ENCODE measurements at places on chromosomes 6 and 20.

GRCh38 chr20:10064611-10065010, 29.8 kb downstream of the ANKEF1 start:
- DNase-seq = no peak

- no peak for DNase-seq
Observed at GRCh38 chr20:917416-917815, 1.3 kb upstream of the ANGPT4 start.

DNA sequence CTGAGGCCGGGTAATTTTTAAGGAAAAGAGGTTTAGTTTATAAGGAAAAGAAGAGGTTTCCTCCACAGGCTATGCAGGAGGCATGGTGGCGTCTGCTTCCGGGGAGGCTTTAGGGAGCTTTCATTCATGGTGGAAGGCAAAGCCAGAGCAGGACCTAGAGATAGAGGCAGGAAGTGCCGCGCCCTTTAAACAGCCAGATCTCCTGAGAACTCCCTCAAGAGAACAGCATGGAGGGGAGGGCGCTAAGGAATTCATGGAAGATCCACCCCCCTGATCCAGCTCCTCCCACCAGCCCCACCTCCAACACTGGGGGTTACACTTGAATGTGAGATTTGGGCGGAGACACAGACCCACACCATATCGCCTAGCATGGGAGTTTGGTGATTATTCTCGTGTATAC, 13.9 kb upstream of the DACT2 start:
- DNase-seq = no peak

GRCh38 chr6:29678114-29678513, 2.8 kb downstream of the ZFP57 start:
- DNase-seq = no peak

- no peak for DNase-seq
Observed at GRCh38 chr6:70272071-70272470, 30.8 kb downstream of the COL9A1 start.

DNA sequence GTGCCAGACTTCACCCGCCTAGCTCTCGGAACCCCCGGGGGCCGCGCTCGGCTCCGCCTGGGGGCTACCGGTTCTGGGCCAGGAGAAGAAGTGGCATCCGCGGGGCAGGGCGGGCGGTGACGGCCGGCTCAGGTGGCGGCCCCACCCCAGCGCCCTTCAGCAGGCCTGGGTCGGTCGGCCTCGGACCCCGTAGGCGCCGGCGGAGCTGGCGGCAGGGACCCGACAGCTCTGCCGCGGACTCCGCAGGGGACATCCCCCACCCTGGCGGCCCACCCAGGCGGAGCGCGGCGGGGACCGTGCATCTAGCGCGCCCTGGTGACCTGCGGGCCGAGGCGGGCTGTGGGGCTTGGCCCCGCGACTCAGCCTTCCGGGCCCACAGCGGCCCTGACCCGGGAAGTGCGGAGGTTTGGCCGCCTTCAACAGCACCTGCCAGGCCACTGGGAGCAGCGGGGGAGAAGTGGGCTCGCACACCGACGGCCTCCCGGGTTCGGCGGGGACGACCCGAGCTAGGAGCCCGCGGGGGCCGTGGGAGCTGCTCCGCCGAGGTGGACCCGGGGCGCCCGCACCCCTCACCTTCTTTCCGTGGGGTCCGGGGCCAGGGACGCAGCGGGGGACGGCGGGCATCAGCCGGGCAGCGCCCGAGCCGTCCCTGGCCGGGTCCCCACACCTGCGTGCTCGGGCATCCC, 87.1 kb downstream of the TMEM242 start:
- no peak for DNase-seq

DNA sequence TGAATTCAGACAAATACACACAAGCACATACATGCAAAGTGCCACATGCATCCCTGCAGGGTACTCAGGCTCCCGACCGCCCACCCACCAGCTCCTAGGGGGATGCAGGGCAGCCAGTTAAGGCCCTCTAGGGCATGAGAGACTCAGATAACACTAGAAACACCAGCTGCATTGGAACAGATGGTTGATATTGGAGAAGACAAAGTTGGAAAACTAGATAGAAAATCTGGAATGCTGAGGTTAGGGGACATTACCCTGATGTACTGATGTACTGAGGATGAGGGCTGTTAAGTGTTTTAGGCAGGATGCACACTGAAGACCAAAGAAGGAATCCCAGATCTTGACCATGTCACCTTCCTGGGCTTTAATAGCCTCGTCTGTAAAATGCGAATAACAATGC, 134.6 kb upstream of the ECI2 start:
- no peak for DNase-seq

DNA sequence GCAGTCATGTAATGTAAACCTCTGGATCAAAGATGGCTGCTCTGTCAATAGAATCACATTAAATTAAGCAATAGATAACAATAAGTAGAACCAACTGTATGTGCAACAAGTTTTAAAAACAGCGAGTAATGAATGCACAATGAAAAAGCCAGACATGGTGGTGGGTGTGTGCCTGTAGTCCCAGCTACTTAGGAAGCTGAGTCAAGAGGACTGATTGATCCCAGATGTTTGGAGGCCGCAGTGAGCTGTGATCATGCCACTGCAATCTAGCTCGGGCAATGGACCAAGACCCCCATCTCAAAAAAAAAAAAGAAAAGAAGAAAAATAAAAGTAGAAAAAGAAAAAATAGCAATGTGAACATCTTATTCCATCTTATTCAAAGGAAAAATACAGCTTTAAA, 558.7 kb upstream of the MMS22L start:
- no peak for DNase-seq

DNA sequence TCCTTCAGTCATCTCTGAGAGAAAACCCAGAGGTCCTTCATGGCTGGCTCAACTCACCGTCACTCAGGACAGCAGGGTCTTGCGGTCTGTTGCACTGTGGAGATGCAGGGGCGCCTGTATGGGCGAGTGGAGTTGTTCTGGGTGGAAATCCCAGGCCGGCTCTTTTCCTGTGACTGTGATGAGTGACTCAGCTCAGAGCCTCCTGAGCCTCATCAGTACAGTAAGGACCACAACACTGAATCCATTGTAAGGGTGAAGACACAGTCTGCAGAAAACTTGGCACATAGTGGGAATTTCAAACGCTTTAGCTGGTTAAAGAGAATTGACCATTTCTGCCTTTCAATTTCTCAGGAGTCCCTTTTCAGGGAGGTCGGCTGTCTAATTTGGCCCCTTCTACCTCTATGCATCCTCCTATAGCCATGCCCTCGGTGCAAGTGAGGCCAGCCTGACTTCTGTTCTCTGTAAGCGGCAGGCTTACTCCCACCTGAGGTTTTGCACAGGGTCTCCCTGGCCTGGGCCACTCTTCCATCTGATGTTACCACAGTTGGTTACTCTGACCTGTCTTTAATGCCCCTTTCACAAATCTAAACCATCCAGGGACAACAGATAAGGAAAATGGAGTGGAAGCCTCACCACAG, 35.5 kb upstream of the TBXT start:
- no peak for DNase-seq

- no peak for DNase-seq
Observed at GRCh38 chr20:37886851-37887297, 16.1 kb upstream of the VSTM2L start.

DNA sequence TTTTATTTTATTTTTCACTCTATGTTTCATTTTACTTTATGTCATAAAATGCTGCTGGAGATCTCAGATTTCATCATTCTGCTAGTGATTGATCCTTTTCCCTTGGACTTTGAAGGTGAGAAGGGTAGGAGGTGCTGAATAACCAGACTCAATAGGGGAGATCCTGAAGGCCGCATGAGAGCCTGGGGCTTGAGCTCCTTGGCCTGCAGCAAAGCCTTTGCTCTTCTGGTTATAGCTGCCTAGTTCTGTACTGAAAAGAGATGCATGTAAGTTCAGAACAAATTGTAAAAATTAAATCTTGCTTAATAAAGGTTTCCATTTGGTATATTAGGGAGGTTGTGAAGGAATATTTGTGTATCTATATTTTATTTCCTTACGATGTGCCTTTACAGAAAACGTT, 430.2 kb downstream of the QKI start:
- no peak for DNase-seq

GRCh38 chr6:33812669-33813068, 8.9 kb upstream of the MLN start:
- DNase-seq = no peak

- no peak for DNase-seq
Observed at GRCh38 chr20:39195582-39196021, 233.5 kb downstream of the DHX35 start.

DNA sequence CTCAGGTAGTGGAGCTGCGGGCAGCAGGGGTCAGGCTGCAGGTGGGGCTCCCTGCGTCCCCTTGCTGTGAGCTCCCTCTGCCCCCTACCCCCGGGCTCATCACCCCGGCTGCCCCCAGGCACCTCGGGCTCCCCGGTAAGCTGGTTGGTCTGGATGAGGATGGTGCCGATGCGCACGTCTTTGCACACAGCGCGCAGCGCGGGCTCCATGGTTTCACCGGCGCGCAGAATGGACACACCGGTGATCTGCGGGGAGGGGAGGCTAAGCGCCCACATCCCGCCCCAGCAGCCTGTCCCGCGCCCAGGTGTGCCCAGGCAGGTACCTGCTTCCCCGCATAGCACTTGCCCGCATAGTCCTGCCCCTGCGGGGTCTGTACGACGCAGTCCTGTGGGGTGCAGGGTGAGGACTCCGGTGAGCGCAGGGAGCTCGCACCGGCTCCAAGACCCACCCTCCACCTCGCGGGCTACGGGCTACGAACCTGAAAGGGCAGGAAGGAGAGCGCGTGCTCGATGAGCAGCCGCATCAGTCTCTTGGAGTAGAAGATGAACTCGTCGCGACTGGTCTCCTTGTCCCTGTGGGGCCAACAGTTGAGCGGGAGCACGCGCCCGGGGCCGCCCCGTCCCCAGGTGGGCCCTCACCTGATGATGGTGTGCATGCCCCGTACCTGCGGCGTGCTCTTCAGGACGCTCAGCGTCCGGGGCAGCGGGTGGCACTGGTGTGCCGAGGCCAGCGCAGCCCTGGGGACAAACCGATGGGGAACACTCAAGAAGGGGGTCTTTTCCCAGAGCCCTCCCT, 15.5 kb downstream of the UCKL1 start:
- DNase-seq = no peak

- DNase-seq = no peak
Observed at GRCh38 chr20:22623211-22623610, 38.8 kb upstream of the FOXA2 start.

DNA sequence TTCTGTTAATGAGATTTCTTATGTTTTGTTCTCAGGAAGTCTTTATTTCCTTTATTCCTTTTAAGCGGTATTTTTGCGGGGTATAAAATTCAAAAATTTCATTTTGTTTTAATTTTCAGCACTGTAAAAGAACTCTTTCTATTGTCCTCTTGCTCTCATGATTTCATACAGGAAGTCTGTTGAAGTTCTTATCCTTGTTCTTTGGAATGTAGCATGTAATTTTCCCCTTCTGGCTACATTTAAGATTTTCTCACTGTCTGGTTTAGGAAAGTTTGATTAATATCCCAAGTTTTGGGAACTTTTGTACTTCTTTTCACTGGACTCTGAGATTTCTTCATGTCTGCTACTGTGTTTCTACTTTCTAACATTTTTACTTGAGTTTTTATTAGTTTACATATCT, 581.4 kb upstream of the GJE1 start:
- no peak for DNase-seq

- DNase-seq = no peak
Observed at GRCh38 chr20:50073500-50073899, 39.5 kb downstream of the UBE2V1 start.

DNA sequence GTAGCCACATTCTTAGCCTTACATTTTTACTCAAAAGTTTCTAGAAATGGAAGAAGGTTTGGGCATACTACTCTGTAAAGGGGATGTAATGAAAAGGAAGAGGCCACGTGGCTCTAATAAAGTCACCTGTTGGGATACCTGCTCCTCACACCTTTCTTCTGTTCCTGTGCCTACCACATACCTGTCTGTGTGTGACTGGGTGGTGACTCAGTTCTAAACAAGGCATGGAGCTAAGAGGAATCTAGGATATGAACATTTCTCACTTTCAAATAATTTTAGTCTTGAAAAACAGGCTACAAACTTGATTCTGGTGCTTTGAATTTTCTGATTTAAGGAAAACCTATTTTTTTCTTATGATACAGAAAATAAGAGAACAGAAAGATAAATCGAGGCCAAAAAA, 363.6 kb downstream of the RFPL4B start:
- DNase-seq = no peak

- no peak for DNase-seq
Observed at GRCh38 chr6:142155895-142156757, 9.1 kb downstream of the VTA1 start.

GRCh38 chr20:4318891-4319290, 303.5 kb upstream of the RNF24 start:
- DNase-seq = no peak

DNA sequence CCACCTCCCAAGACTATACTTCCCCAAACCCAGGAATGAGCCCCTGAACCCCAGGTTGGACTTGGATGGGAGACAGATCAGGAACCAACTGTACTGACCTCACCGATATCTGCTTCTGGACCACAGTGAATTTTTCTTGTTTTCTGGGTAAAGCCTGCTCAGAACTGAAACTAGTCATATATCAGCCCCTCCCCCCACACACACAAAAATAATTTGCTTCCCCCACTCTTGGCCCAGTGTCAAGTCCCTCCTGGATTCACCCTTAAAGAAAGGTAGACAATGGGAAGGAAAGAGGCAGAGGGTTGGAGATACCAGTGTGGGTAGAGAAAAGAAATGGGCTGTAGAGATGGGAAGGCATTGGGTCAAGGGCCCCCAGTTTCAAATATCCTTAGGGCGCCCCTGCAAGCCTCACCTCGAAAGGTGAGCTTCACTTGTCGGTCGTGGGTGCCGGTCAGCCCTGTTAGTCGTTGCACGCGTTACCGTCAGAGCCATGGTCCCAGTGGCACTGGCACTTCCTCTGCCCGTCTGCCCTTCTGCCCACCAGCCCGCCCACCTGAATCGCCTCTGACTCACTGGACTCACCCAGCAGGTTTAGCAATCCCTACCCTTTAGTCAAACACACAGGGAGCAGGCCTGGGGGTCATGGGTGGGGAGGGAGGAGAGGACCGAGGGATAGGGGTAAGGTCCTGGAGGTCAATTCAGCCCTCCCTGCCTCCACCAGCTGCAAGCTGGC, 8.5 kb upstream of the SPAG4 start:
- DNase-seq = no peak

DNA sequence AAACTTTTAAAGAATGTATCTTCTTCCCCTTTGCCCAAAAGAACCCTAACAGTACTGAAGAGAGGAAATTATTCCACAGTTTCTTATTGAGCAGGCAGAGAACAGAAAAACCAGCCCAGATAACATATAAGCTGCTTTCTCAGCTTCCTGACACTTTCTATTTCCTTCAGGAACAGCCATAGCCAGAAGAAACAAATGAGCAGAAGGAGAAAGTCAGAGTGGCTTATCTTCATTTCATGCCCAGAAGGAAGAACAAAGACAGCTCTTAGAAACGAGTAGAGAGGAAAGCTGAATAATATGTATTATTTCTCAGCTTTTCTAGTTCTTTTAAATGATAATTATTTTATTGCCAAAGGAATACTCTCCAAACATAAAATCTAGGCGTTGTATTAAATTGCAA, 793.7 kb downstream of the GRIK2 start:
- no peak for DNase-seq

GRCh38 chr20:49326026-49326425, 48.2 kb upstream of the ZNFX1 start:
- DNase-seq = no peak

- DNase-seq = no peak
Observed at GRCh38 chr20:19811231-19811630, 53.2 kb downstream of the RIN2 start.
